Foreskin keratinocyte (primary cell): ENCODE measurements at places on chromosomes 6 and 20. TPM values are rescaled to one million over a fixed set of nuclear protein-coding genes. Genes with fewer than 3 reads are reported as not detected.

- no peak for DNase-seq
Measured at GRCh38 chr20:532530-532929, 11.1 kb downstream of the CSNK2A1 start.

- DNase-seq, result no peak
Measured at GRCh38 chr20:45983279-45983743, 11.3 kb upstream of the ZNF335 start.

Gene TFAP2C
- 16.3 and 16.4 TPM in 2 replicates for total RNA-seq

- no peak for DNase-seq
Measured at GRCh38 chr6:7078856-7079255, 28.9 kb upstream of the RREB1 start.

- DNase-seq, result no peak
Measured at GRCh38 chr6:131387562-131388447, 185.2 kb upstream of the ARG1 start.

DNA sequence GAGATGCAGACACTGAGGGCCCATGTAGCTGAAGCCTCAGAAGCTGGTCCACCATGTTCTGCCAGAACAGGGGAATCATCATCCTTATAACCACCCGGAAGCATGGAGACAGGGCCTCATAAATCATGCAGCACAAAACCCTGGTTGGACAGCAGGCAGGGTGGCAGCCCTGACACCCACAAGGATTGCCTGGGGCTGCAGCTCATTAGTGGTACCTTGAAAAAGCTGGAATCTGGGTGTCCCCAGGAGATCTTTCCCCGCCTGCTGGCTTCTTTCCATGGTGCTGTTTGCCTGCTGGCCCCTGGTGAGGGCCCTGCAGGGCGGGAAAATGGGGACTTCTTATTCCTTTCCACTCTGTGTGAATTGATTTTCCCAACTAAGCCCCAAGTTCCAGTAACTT, 50.6 kb upstream of the GGTLC1 start:
- DNase-seq, result no peak

DNA sequence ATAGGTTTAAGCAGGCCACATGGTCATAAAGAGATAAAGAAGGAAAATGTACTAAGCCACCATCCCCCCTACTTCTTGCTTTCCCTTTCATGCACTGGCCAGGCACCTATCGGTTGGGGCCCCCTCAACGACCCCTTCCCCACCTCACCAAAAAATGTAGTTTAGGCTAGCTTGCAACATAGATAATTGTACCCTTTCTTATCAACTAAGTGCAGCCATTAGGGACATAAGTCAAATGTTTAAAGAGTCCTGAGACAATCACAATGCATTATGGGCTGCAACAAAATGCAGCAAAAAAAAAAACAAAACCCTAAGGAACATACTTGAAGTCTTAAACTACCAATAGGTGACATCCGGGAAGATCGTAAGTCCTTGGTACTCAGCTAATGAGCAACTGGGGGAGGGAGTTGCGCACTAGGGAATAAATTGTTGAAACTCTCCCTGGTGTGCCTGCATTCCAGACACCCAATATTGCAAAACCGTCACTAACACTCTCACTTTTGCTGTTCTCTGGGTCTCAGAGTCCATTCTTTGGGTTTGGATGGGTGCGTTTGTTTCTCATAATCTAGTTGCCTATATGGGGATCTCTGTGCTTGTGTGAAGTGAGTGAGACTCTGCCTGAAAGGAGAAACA, 12.4 kb upstream of the HLA-G start:
- no peak for DNase-seq

- peak; percentile 30 for DNase-seq
Measured at GRCh38 chr20:35344354-35344837, 52.2 kb upstream of the FAM83C start.

DNA sequence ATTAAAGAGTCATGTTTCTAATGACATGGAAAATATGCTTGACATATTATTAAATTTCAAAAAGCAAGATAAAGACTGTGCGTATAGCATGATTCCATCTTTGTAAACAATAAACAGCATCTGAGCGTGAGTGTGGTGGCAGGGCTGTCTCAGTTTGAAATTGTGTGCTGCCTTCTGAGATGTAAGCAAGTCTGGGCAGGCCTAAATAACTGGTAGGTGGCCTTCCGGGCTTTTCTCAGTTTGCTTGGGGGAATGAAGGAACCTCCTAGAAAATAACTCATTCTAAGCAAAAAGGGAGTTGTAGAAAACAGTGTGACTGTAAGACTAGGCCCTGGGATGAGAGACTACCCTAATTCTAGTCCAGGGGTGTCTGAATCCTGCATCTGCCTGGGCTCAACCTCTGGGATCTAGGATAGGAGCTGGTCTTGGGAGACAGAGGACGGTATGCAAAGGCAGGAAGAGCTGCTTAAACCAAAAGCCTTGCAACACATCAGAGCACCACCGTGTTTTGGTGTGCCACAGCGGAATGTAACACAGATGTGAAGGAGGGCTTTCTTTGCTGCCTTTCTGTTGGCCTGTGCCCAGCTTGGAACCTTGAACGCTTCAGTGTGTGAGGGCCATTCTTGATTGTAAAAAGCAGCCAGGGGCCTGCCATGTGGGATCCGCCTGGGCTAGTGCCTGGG, 63.5 kb upstream of the L3MBTL3 start:
- DNase-seq, result peak; percentile 53

Gene VEGFA
- total RNA-seq, result 88.6 and 89.7 TPM in 2 replicates

DNA sequence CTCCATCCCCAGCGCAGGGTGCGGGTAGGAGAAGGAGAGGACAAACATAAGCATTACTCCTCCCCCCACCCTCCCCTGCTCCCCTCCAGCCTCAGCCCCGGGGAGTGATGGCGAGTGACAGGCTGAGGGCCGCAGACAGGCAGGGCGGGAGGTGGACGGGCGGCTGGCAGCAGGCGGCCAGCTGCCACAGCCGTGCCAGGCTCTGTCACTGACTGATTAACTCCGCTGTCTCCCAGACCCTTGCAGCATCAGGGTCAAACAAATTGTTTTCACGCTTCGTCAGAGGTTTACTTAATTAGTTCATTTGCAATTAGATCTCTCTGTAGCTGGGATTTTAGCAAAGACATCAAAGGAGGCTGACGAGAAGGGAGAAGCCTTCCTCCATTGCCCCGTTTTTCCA, 41.9 kb downstream of the FOXP4 start:
- DNase-seq, result no peak

DNA sequence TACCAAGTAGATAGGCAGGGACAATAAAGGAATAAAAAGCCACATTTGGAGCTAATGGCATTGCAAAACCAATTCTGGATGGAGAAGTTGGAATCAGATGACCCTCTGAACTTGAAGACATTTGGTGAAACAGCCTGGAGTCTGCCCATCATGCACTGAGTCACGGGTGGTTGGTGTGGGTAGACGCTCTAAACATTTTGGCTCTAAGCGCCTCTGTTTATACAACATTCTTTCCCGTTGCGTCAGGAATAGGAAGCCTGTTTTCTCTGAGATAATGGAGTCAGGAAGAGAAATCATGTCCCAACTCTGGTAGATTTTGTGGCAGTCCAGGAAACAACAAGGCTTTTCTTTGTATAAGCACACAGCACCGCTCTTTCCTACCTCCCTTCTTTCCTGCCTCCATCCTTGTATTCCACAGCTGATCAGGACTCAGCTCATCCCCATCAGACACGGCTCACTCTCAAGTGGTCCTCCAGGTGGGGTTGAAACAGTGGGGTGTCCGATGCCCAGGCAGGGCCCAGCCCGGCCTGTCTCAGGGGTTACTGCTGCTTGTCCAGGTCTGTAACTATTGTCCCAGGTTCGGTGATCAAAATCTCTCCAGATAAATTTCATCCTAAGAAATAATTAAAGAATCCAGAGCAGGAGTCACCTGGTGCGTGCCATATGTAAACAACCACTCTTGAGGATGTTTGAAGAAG, 12.1 kb upstream of the RAMACL start:
- no peak for DNase-seq

GRCh38 chr20:19344341-19344740, 131.9 kb downstream of the SLC24A3 start:
- DNase-seq, result no peak

Gene SAPCD1
- total RNA-seq, result 2.4 and 3.1 TPM in 2 replicates

DNA sequence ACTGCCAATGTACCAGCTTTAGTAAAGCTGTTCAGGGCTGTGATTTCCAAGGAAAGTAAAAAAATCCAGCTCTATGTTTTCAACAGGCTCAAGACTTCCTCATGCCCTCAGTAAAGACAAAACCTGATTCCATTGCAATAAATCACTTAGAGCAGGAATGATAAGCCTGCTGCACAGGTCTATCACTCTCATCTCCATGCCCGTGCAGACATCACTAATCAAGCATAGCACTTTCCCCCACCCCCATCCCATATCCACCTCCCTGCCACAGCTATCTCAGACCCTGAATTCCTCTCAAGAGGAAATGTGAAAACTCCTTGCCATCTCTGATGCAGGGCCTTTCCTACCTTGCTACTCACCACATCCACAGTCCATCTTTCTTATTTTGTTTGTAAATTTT, 554.9 kb downstream of the MAFB start:
- DNase-seq, result no peak

Gene MAS1
- total RNA-seq, result not detected in 2 replicates

DNA sequence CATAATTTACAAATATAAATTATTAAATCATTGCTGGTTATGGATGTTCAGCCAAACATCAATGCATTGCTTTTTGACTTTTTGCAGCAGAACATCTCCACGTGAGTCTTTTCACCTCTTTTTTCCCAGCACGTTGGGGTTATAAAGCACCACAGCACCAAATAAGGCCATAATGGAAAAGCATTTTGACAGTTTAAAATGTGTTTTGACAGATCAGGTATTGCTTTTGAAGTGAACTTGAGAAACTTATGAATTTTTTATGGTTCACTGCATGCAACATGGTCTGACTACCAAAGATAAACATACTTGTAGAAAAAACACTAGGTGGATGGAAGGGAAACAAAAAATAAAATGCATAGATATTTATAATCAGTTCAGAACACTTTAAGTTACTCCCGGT, 622.4 kb downstream of the HTR1B start:
- no peak for DNase-seq

Gene BMP5
- total RNA-seq, result not detected in 2 replicates

- DNase-seq, result no peak
Measured at GRCh38 chr6:164744301-164744700, 565.1 kb downstream of the C6orf118 start.

GRCh38 chr6:7777074-7777473, 51.2 kb downstream of the BMP6 start:
- DNase-seq, result no peak

Gene C20orf202
- not detected in 2 replicates for total RNA-seq
